Activated CD4-positive, alpha-beta memory T cell treated with anti-CD3 and anti-CD28 coated beads for 36 hours (primary cell): ENCODE measurements at places on chromosomes 12 and 14. TPM values are rescaled to one million over a fixed set of nuclear protein-coding genes. Genes with fewer than 3 reads are reported as not detected.

PDZRN4 gene
- not detected for total RNA-seq

CISTR gene
- total RNA-seq = not detected

GRCh38 chr12:644818-645552 lies 18.3 kb downstream of the NINJ2 start:
- H3K27ac ChIP-seq = no peak overlapping the region
- no peak overlapping the region for H3K4me3 ChIP-seq
- H3K4me1 ChIP-seq = peaks cover 39% of the 10 kb centered on the region
- no peaks in the 10 kb centered on the region for H3K36me3 ChIP-seq

CCDC38 gene
- total RNA-seq = not detected

GRCh38 chr12:127162307-127162706 lies 1104.7 kb upstream of the TMEM132C start:
- H3K4me1 ChIP-seq = peaks cover 23% of the 10 kb centered on the region
- DNase-seq = no peak
- no peak overlapping the region for H3K4me3 ChIP-seq
- no peaks in the 10 kb centered on the region for H3K27me3 ChIP-seq
- H3K27ac ChIP-seq = peak overlapping the region; percentile 60
- no peaks in the 10 kb centered on the region for H3K36me3 ChIP-seq

CIT gene
- total RNA-seq = 61.7 TPM

CACNA1C gene
- total RNA-seq = 0.12 TPM

DNA sequence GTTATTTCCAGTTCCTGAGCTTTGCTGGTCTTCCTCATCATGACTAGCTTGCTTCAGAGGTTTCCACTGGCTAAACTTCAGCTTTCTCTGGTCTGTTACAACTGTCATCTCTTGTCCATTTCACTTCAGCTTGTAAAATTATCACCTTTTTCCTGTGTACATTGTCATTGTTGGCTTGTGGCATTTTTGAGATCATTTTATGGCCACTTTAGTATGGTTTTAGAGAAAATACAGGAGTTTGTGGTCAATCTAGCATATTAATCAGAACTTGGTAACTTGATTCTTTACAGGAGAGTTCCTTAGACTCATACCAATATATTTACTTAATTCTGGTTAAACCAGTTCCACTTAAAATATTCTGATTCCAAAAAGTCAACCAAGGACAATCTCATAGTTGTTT lies 235.9 kb upstream of the KITLG start:
- H3K36me3 ChIP-seq = no peaks in the 10 kb centered on the region
- H3K27ac ChIP-seq = no peak overlapping the region
- H3K27me3 ChIP-seq = no peaks in the 10 kb centered on the region

CLEC4E gene
- not detected for total RNA-seq

LALBA gene
- total RNA-seq = not detected

GRCh38 chr12:6891646-6892001 lies 13.0 kb upstream of the LRRC23 start:
- peak overlapping the region; percentile 97 for H3K27ac ChIP-seq
- peak; percentile 35 for DNase-seq
- H3K4me3 ChIP-seq = peak overlapping the region; percentile 82
- H3K4me1 ChIP-seq = peaks cover 17% of the 10 kb centered on the region
- H3K27me3 ChIP-seq = no peaks in the 10 kb centered on the region
- peaks cover 2% of the 10 kb centered on the region for H3K36me3 ChIP-seq

GRCh38 chr14:21735639-21736307 lies 62.2 kb upstream of the OR4E1 start:
- DNase-seq = peak; percentile 21
- peak overlapping the region; percentile 70 for H3K27ac ChIP-seq
- peaks cover 49% of the 10 kb centered on the region for H3K27me3 ChIP-seq
- no peaks in the 10 kb centered on the region for H3K36me3 ChIP-seq
- peak overlapping the region; percentile 45 for H3K4me3 ChIP-seq

DNA sequence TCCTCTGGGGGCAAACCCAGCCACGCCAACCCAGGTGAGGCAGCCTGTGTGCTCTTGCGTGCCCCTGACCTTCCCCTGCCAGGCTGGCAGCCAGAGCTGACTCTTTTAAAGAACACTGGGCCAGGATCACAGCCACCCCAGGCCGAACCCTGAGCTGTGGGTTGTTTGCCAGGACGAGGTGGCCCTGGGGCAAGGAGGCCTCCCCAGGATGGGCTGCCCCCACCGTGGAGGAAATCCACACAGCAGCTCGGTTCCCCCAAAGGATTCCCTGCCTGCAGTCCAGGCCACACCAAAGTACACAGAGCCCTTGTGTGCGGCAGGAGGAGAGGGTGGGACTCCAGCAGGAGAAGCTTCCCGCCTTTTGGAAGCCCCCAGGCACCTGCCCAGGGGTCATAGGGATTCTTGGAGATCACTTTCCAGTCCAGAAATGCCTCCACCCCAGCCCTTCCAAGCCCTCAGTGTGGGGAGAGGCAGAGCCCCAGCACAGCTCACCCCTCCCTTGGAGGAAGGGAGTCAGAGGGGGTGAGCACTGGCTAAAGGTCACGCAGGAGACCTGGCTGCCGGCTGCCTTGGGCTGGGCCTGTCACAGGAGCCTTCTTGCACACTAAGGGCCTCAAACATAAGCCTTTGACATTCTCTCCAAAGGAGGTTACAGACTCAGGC lies 115.6 kb downstream of the CALM1 start:
- H3K4me1 ChIP-seq = no peaks in the 10 kb centered on the region
- H3K4me3 ChIP-seq = no peak overlapping the region
- no peak for DNase-seq
- H3K36me3 ChIP-seq = no peaks in the 10 kb centered on the region

AVPR1A gene
- total RNA-seq = not detected

- peaks cover 74% of the 10 kb centered on the region for H3K36me3 ChIP-seq
- H3K4me3 ChIP-seq = peak overlapping the region; percentile 40
- peaks cover 78% of the 10 kb centered on the region for H3K4me1 ChIP-seq
- H3K27ac ChIP-seq = peak overlapping the region; percentile 92
- DNase-seq = no peak
Measured at GRCh38 chr14:21229821-21230220, 39.4 kb downstream of the HNRNPC start.

GRCh38 chr12:55707841-55708694 lies at the start of gene ITGA7:
TSS of gene ITGA7 (minus strand) at chr12:55707904. CDS start at chr12:55707682, 222 bp downstream.
- no peaks in the 10 kb centered on the region for H3K36me3 ChIP-seq
- H3K27me3 ChIP-seq = peaks cover 20% of the 10 kb centered on the region
- H3K27ac ChIP-seq = no peak within 1 kb of the TSS

DNA sequence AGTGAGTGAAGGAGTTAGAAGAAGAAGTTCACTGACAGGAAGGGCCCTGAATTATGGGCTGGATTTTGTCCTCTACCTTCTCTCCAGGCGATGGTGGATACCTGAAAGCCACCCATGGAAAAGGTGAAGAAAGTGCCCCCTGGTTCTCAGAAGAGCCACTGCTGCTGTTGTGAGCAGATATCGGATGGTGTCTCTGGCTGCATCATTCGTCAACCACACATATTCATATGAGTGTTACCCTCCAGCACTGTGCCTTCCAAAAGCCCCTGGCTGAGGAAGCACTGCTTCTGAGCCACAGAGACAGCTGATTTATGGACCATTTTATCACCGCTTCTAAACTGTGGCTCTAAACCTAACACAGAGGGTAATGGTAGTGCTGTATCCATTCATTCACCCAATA lies 2.0 kb upstream of the ACTN1 start:
- H3K27ac ChIP-seq = no peak overlapping the region
- DNase-seq = peak; percentile 27
- no peak overlapping the region for H3K4me3 ChIP-seq
- peaks cover 4% of the 10 kb centered on the region for H3K27me3 ChIP-seq
- peaks cover 20% of the 10 kb centered on the region for H3K4me1 ChIP-seq

DNA sequence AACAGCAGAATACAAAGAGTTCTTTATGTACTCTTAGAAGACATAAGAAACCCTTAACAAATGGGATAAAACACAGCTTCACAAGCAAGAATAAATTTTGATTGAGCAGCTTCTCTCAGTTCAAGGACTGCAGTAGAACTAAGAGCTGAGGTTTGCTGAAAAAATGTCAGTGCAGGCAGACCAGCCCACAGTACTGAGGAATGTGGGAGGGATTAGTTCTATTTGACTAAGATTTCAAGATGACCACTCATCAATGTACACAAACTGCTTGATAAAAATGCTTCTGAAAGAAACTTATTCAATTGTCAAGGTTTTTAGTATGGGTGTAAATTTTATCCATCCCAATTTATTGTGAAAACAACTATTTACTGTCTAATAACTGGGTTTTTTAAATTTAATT lies 138.4 kb downstream of the SEC23A start:
- H3K27ac ChIP-seq = no peak overlapping the region
- H3K36me3 ChIP-seq = no peaks in the 10 kb centered on the region
- H3K4me1 ChIP-seq = no peaks in the 10 kb centered on the region
- no peak overlapping the region for H3K4me3 ChIP-seq
- no peaks in the 10 kb centered on the region for H3K27me3 ChIP-seq

DNA sequence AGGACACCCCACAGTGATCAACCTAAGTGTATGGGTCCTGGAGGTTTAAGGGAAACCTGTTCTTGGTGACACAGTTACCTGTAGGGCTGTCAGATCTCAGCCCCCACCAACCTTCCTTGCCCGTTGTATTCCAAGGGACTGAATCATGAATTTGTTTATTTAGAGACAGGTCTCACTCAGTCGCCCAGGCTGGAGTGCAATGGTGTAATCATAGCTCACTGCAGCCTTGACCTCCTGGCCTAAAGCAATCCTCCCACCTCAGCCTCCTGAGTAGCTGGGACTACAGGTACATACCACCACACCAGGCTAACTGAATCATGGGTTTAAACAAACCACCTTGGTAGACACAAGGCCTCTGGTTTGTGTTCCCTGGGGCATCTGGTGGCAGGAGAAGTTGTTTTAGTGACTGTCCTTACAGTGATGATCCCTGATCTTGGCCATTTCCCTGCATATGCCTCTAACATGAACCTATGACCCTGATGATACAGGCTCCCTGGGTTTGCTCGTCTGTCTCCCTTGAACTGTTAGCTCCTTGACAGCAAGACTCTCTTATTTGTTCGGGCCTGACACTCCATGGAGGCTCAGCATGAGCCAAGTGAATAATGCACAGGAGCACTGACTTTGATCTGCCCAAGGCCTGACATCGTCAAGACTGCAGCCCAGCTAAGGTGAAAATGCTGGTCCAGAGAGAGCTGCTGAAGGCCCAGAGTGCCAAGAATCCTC lies 47.9 kb downstream of the PITPNM2 start:
- H3K4me3 ChIP-seq = no peak overlapping the region
- H3K27me3 ChIP-seq = no peaks in the 10 kb centered on the region
- peaks cover 30% of the 10 kb centered on the region for H3K4me1 ChIP-seq
- peaks cover 3% of the 10 kb centered on the region for H3K36me3 ChIP-seq
- H3K27ac ChIP-seq = no peak overlapping the region

DNA sequence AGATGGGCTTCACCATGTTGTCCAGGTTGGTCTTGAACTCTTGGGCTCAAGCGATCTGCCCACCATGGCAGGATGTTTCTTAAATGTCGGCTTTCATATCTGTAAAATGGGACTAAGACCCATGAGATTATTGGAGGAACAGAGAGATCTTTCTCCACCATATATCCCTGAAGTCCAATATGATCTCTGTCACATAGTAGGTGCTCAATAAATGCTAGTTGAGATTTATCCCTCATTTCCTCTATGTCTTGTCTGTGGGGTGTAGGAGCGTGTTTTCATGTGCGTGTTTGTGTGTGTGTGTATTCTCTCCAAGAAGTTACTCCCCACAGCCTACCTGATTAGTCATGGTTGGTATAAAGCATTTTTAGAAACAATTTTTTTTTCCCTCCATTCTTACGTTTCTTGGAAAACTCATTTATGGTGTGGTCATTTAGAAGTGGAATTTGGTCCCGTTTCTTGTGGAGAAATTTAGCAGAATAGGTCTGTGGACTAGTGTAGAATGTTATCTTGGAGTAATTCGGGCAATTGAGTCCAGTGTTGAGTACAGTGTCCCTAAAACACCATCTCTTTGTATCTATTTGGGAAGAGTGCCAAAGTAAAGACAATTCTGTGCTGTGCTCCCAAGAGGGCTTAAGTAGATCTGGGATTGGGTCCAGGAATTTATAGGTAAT lies 4.3 kb downstream of the STRAP start:
- H3K27ac ChIP-seq = no peak overlapping the region
- peaks cover 60% of the 10 kb centered on the region for H3K4me1 ChIP-seq
- no peak overlapping the region for H3K4me3 ChIP-seq
- H3K36me3 ChIP-seq = peaks cover 41% of the 10 kb centered on the region

DNA sequence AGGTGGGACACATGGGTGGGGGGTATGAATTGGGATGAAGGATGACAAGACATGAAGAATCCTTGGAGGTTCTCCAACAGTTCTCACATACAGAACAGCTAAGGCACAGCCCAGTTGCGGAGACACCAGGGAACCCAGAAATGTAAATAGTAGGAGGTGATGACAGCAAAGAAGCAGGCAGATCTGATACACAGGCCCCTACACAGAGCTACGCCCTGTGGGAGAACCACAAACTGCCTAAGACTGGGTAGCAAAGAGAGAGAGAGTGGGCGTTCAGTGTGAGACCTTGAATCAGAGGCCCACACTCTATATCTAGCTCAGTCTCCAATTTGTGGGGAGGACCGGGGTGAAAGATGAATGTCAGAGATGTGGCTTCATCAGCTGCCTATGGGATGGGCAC lies 9.5 kb upstream of the NUMB start:
- peak overlapping the region; percentile 61 for H3K4me3 ChIP-seq
- H3K27ac ChIP-seq = peak overlapping the region; percentile 89
- H3K27me3 ChIP-seq = no peaks in the 10 kb centered on the region
- no peaks in the 10 kb centered on the region for H3K36me3 ChIP-seq
- H3K4me1 ChIP-seq = peaks cover 54% of the 10 kb centered on the region

CD27 gene
- 36.5 TPM for total RNA-seq

DNA sequence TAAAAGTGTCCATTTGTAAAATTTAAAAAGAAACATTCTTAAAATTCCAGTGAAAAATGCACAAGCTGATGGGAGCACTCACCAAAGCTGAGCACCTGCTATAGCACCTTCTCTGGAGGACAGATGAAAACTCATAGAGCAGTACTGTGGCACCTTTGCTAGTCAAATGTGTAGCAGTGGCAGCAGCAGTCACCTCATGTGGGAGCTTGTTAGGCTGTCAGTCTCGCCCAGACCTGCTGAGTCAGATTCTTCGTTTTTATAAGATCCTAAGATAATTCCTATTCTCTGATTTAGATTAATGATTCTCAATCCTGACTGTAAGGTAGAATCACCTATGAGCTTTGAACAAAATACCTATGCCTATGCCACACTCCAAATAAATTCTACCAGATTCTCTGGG lies 325.8 kb downstream of the RPL10L start:
- H3K4me3 ChIP-seq = no peak overlapping the region
- no peaks in the 10 kb centered on the region for H3K4me1 ChIP-seq
- no peaks in the 10 kb centered on the region for H3K36me3 ChIP-seq
- no peak for DNase-seq
- H3K27ac ChIP-seq = no peak overlapping the region

DNA sequence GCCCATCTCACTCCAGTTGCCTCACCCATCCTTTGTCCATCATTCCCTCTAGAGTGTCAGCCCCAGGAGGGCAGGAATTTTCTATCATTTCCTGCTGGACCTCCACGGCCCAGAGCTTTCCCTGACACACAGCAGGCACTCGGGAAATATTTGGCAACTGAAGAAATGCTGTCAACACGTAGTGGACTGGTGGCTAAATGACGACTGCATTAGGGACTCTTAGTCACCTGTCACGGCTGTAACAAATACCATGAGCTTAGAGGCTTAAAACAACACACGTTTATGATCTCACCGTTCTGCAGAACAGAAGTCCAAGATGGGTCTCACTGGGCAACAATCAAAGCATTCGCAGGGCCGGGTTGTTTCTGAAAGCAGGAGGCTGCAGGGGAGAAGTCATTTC lies 91.3 kb downstream of the PHETA1 start:
- H3K27ac ChIP-seq = no peak overlapping the region
- DNase-seq = no peak
- no peaks in the 10 kb centered on the region for H3K36me3 ChIP-seq
- no peak overlapping the region for H3K4me3 ChIP-seq
